ENCODE measurements at places on chromosomes 11 and 22.

- DNase-seq: no peak
These were observed 820.8 kb downstream of the DLG2 start for GRCh38 chr11:84806354-84806753.

GRCh38 chr11:75583718-75584658 is 21.9 kb downstream of the SERPINH1 start:
- no peak for DNase-seq

GRCh38 chr11:19316434-19316833 is 75.7 kb upstream of the E2F8 start:
- DNase-seq: no peak

DNA sequence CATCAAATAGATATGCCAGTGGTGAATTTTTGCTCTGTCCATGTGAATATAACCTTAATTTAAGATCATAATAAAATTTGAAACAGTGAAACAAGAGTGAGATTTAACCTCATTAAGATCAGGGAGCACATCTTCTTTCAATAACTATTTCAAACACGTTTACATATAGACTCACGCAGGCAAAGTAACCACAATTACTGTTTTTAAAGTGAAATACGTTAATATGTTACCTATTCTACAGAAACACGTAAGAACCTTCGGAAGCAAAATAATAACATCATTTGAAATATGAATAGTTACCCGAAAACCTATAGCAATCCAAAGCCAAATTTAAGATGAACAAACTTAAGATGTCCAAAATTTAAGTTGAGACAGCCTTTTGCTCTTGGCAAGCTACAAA is 136.2 kb upstream of the ZC3H12C start:
- no peak for DNase-seq

DNA sequence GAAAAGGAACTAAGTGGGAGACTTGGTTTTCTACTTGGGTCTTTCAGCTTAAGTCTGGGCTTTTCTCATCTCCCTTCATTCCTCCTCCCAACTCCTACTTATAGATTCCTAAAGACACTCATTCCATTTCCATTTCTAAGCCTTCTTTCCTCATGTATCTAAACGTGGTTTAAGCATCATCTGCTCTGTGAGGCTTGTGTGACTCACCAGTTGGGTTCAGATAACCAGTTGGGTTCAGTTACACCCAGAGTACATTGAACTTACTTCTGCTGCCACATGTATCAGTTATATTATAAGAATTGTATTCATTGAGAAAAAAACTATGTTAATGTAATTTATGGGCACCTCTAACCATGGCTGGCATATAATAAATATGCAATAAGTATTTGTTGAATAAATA is 831.2 kb upstream of the CCDC90B start:
- DNase-seq: no peak

DNA sequence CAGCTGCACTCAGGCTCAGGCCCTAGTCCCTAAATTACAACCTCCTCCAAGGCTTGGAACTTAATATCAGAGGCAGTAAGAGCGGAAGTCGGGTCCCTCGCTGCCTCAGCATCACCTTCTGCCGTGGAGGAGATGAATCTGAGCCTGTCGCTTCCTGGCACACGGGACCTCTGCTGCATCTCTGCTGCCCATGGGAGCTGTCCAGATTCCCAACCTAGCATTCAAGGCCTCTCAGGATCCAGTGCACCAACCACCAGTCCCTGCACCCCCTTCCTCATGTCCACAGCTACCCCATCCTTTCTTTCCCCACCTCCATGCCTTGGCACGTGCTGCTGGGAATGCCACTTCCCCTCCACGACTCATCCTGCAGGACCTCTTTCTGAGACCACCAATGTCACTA is 2.5 kb upstream of the PTGDR2 start:
- no peak for DNase-seq

- no peak for DNase-seq
These were observed 99.1 kb upstream of the AMOTL1 start for GRCh38 chr11:94669023-94669422.

DNA sequence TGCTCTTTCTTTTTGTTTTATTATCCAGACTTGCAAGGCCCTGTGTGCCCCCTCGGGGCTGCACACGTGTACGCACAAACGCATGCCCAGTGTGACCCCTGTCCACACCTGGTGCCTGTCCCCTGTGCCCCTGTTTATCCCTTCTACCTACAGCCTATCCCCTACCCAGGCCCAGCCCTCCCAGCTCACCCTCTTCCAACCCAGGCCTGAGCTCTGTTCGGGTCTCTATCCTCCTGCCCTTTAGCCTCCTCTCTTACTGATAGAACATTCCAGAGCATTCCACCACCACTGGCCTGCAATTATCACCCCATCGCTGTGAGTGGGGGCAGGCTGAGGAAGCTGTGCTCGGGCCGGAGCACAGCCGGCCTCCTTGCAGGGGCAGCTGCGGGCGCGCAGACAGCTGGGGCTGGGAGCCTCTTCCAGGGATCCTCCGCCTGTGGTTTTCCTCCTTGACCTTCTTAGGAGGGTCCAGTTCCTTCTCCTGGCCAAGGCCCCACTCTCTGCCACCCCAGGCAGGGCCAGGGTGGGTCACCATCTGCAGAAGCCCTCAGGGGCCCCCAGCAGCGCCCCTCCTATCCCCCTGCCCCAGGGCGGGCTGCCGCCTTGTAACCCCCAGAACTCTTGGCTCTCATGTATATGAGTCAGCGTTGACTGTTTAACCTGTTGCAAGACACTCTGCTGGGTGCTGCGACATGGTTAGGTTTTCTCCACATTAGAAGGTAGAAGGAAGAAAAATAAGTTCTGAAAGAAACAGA is 41.8 kb upstream of the KCNQ1OT1 start:
- no peak for DNase-seq

DNA sequence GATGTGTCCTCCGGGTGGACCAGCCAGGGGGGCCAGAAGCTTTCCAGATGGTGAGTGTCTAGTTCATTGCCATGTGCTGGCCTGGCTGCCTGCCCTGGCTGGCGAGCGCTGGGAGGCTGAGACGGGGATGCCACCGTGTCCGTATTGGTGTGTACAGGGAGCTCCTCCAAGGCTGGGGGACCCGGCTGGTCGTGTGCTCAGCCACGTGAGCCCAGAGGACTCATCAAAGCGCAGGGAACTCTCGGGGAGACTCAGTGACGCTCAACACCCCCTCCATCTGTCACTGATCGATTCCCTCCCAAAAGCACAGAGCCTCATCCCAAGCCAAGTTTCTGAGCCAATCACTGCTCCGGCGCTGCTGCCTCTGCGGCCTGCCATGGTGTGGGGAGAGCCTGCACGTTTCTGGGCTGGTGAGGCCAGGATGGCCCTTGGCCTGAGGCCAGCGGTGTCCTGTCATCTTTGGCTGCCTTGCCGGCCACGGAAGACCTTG is 423.7 kb downstream of the SHANK2 start:
- DNase-seq: no peak

GRCh38 chr11:64020976-64021756 is 14.6 kb upstream of the FLRT1 start:
- peak; percentile 50 for DNase-seq

DNA sequence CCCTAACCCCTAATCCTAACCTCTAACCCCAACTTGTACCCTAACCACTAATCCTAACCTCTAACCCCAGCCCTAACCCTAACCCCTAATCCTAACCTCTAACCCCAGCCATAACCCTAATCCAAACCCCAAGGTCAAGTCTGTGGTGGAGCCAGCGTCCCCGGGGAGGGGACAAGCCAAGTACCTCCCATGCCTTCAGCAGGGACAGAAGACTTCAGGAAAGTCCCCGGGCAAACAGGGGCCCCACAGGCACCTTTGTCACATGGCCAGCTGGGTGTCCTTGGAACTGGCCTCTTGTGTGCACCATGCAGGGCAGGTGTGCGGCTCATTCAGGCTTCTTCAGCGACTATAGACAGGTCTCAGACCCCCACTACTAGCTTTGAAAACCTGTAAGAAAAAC is 555.8 kb downstream of the BRD1 start:
- DNase-seq: no peak

- DNase-seq: no peak
These were observed 23.0 kb upstream of the BLID start for GRCh38 chr11:122138744-122139594.

All from NCI-H2171 (cell line).